ENCODE measurements at places on chromosomes 6 and 20. TPM values are rescaled to one million over a fixed set of nuclear protein-coding genes. Genes with fewer than 3 reads are reported as not detected.
A peak's percentile ranks its signal among the peaks of the same experiment; 100 is the strongest.

The BLTP3A gene
- 12.2 TPM for total RNA-seq

DNA sequence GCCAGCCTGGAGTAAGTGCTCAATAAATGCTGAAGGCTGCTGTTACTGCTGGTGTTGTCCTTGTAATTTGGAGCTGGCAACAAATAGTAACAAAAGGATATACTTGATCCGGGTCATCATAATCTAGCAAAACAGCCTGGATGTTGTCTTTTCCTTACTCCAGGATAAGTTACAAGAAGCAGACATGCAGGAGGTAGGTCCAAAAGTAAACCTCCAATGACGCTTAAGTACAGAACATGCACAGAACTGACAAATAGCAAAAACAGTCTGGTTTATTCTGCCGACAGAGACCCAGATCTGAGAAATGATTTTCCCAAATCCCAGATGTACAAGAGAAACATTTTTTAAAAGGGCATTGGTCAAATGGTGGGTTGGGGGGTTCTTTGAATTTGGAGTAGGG is 93.0 kb upstream of the KCNK16 start:
- H3K36me3 ChIP-seq: no peaks in the 10 kb centered on the region
- no peaks in the 10 kb centered on the region for H3K27me3 ChIP-seq
- no peak for DNase-seq
- H3K4me1 ChIP-seq: peaks cover 4% of the 10 kb centered on the region
- H3K4me3 ChIP-seq: no peak overlapping the region
- H3K27ac ChIP-seq: no peak overlapping the region

- H3K4me1 ChIP-seq: no peaks in the 10 kb centered on the region
- no peaks in the 10 kb centered on the region for H3K36me3 ChIP-seq
- DNase-seq: no peak
- no peak overlapping the region for H3K4me3 ChIP-seq
- no peak overlapping the region for H3K27ac ChIP-seq
Observed at GRCh38 chr20:36344517-36345132, 38.5 kb downstream of the DLGAP4 start.

The CNR1 gene
- total RNA-seq: 12.2 TPM

DNA sequence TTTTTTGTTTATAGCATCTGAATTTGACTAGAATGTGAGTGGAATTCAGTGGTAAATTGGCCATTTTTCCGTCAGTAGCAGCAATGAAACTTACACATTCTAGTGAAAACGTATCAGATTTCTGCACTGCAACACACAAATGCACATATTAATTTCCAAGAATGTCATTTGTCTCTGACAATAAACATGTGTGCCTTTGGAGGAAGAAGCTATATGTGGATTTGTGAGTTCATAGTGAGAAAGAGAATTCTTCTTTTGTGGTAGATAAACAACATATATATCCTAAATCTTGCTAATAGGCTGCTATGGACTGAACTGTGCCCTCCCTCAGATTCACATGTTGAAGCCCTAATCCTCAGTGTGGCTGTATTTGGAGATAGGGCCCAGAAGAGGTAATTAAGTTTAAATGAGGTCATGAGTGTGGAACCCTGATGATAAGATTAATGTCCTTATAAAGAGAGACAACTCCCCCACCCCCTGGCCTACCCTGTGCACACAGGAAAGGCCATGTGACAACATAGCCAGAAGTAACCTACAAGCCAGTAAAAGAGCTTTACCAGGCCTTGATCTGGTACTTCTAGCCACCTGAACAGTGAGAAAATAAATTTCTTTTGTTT is 200.2 kb upstream of the EYA4 start:
- H3K27me3 ChIP-seq: no peaks in the 10 kb centered on the region
- H3K4me3 ChIP-seq: no peak overlapping the region
- no peak for DNase-seq
- no peaks in the 10 kb centered on the region for H3K36me3 ChIP-seq

DNA sequence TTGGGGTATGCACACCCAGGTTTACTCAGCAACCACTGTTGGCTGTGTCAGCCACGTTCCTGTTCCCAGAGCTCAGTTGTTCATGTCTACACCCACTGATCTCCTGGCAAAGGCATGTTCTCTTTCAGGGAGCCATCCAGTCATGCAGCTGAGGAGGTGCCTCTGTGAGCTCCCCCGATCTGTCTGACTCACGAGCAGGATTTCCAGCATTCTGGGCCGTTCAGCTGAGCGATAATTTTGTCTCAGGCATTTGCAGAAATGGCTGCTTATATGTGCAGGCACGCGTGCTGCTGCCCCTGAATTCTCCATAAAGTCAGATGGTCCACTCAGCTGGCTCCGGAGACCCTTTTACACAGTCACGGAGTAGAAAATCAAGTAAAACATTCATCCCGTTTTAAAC is 78.4 kb upstream of the IYD start:
- DNase-seq: no peak
- no peak overlapping the region for H3K4me3 ChIP-seq
- no peaks in the 10 kb centered on the region for H3K36me3 ChIP-seq
- H3K27ac ChIP-seq: peak overlapping the region; percentile 72

- no peak overlapping the region for H3K27ac ChIP-seq
- H3K4me3 ChIP-seq: no peak overlapping the region
- H3K27me3 ChIP-seq: peaks cover 19% of the 10 kb centered on the region
- no peaks in the 10 kb centered on the region for H3K4me1 ChIP-seq
- no peak for DNase-seq
- H3K36me3 ChIP-seq: no peaks in the 10 kb centered on the region
Observed at GRCh38 chr20:59120491-59120890, 43.1 kb upstream of the ZNF831 start.

DNA sequence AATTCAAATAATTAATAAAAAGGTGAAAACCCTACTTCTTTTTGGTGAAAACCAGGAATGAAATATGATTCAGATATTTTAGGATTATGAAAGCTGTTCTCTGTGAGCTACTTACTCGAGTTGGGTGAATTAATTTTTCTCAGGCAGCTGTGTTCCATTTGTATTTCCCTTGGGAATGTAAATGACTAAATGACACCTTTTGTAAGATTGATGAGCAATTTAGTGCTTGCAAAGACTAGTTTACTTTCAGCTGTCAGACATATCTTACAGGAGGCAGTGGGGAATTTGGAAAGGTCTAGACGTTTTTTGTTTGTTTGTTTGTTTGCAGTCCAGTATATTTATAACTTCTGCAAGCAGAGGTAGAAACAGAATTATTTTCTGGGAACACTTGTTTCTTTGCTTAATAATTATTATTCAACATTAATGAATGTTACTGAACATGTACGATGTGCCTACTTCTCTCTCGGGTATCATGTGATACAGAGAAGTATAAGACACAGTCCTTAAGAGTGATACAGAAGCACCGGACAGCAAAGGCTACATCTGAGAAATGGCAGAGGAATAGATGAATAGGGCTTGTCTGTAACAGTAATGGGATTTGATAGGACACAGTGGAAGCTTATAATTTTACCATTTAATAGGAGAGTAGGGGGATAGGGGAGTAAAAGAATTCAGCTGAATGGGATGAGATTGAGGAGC is 91.3 kb downstream of the AKAP7 start:
- peaks cover 3% of the 10 kb centered on the region for H3K36me3 ChIP-seq
- H3K27me3 ChIP-seq: no peaks in the 10 kb centered on the region
- no peaks in the 10 kb centered on the region for H3K4me1 ChIP-seq
- no peak overlapping the region for H3K4me3 ChIP-seq
- H3K27ac ChIP-seq: no peak overlapping the region
- DNase-seq: no peak
